Central memory CD4-positive, alpha-beta T cell (primary cell): ENCODE measurements at places on chromosomes 7 and 10.

- DNase-seq = no peak
Observed at GRCh38 chr7:146002431-146003078, 114.0 kb upstream of the CNTNAP2 start.

GRCh38 chr10:95655571-95656290 lies 780 bp downstream of the ALDH18A1 start:
- no peak for DNase-seq

- no peak for DNase-seq
Observed at GRCh38 chr7:91310830-91311460, 46.7 kb downstream of the FZD1 start.

DNA sequence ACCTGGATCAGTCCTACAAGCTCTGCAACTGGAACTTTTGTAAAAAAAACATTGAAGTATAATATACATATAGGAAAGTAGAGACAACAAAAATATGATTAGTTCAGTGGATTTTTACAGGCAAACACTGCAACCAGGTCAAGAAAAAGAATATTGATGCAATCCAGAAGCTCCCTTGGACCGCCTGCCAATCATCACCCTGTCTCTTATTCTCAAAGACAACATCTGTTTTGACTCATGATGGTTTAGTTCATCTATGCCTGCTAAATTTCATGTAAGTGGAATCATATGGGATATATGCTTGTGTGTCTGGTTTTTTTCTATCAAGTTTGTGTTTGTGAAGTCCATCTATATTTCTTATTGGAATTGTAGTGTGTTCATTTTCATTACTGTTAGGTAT lies 7.7 kb upstream of the HYCC1 start:
- DNase-seq = no peak

DNA sequence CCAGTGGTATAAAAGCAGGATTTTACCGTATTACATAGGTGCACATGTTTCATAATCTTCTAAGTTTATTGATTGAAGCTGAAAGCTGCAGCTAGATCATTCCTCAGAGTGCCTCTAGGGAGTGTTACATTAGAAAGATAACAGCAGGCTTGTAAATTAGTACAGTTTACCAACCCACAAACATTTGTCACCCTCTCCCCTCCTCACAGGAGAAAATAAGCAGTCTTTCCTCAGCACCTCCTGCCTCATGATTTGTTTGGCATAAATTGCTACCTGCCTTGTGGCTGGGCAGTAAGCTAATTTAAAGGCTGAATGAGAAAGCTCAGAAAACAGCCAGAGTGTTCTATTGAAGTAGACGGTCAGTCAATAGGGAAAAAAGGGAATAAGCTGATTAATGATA lies 74.2 kb downstream of the NXPH1 start:
- no peak for DNase-seq

- DNase-seq = no peak
Observed at GRCh38 chr7:26147030-26147429, 5.0 kb upstream of the NFE2L3 start.

- DNase-seq = no peak
Observed at GRCh38 chr10:48389272-48389671, 82.8 kb downstream of the MAPK8 start.

- no peak for DNase-seq
Observed at GRCh38 chr10:72239409-72239808, 23.3 kb upstream of the ASCC1 start.

GRCh38 chr10:120810298-120810697 lies 40.9 kb upstream of the WDR11 start:
- no peak for DNase-seq

DNA sequence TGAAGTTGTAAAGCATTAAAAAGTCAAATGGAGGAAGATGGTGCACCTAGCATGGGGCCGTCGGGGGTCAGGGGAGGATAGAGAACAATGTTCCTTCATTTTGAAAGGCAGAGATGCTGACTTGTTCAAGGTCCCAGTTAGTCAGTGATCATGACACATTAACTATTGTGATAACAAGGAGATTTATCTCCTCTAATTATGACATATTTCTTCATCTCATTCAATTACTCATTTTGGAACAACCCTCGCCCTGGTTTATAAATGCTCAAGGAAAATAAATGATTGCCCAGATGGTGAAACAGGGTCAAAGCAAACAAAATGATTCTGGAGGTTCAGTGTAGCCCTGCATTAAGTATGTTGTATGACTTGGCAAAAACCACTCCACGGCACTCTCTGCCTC lies 106.2 kb downstream of the ITIH5 start:
- no peak for DNase-seq

DNA sequence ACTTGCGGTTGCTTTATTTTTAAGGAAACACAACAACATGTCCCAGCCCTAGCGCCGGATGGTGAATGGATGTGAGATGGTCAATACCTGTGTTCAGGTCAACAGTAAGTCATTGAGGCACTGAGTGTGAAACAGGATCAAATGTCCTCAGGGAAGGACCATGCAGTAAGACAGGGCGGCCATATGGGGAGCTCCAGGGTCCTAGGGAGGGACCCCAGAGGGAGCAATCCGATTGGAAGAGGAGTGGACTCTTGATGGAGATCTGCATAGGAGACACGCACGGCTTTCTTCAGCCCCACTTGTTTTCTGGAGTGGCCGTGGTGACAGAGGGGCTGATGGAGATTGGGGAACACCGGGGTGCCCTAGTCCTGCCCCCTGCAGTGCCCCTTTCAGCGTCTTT lies 423.8 kb upstream of the MKI67 start:
- DNase-seq = no peak

DNA sequence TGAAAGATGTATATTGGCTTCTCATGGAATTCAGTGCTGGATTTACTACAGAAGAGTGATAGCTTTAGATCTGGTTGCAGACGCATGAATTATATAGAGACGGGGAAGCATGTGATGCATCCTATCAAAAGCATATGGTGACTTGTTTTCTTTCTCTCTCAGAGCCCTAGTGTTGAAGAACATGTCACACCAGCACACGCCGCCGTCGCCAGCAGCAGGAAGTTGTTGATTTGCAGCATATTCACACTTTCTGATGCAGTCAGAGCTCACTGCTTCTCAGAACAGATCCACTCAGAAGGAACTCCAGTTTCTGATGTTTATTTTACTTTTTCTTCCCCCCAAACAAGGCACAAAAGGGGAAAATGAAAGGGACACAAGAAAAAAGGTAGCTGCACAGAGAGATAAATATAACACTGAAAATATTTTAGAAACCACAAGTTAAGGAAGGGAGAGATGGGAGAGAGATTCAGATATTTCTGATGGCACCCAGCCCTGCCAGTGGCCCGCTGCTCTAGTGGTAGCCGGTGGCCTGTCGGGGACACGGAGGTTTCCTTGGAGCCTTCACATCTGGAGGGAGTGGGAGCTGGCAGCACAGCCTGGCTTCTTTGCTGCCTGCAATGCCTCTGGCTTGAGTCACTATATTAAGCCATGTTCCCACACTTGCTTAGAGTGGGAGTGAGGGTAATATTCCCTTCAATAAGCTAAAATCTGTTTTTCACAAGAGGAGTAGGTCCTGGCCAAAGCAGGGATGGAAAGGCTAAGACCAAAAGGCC lies 123.2 kb downstream of the NRP1 start:
- no peak for DNase-seq

DNA sequence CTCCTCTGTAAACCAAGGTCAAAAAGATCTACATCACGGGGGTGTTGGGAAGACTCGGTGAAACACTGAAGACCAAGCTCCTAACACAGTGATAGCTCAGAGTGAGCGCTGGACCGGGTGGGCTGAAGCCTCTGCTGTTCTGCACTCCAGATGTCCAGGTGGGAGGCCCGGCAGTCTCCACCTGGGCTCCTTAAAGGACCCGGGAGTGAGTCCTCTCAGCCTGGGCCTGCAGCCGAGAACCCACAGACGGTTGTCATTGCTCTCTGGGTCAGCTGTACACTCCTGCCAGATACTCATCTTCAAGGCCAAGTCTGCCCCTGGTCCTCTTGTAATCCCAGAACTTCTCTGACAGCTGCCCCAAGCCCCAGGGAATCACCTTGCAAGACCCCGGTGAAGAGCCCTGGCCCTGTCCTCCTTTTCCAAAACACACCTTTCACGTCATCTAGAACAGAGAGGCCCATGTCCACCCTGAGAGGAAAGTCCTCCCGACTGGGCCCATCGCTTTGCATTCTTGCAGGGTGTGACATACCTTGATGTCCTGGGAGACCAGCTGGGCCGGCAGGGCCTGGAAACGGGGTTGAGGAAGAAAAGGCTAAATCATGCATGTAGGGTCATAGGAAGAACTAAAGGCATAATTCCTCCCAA lies 43.7 kb downstream of the COL17A1 start:
- DNase-seq = no peak

GRCh38 chr10:62903828-62904227 lies 87.7 kb upstream of the EGR2 start:
- DNase-seq = no peak

GRCh38 chr10:131806646-131807317 lies 94.0 kb upstream of the PPP2R2D start:
- no peak for DNase-seq

GRCh38 chr10:52472406-52473146 lies 158.5 kb downstream of the DKK1 start:
- DNase-seq = no peak

DNA sequence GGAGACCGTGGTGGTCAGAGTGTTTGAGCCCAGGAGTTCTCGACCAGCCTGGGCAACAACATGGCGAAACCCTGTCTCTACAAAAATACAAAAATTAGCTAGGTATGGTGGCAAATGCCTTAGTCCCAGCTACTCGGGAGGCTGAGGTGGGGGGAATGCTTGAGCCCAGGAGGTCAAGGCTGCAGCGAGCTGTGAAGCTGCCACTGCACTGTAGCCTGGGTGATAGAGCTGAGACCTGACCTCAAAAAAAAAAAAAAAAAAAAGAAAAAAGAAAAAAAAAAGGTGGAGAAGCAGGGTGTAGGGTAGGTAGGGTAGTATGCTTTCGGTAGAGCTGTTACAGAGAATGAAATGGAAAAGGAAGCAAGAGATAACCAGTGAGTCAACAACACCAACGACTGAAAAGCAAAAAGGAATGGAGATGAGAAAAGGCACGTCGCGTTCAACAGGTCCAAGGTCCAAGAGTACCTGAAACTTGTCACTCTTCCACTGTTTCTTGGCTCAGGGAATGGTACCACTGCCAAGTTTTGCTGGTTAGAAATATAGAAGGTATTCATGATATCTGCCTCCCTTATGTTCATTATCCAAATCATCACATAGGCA lies 4.3 kb upstream of the RSBN1L start:
- DNase-seq = no peak

DNA sequence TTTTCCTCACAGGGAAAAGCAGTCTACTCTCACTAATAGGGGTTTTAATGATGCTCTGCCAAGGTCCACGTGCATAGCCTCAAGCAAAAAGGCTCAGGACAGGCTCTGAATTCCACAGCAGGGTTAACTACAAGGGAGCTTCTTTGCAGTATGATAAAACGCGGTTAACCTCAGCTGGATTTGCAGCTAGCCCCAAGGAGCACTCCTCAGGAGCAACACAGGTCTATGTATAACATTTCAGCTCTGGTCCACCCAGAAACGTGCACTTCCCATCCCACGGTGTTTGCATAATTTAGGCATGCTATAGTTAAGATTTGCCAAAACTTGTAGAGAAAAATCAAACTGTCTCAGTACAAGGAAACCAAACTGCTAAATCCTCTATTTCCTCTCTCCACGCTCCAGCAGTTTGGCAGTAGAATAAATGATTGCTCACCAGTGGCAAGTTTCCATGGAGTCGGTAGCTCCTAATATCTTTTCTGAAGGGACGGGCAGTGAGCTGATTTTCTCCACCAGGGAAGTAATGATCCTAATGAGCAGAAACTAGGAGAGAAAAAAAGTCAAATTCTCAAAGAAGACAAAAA lies 13.1 kb upstream of the ASB4 start:
- no peak for DNase-seq

DNA sequence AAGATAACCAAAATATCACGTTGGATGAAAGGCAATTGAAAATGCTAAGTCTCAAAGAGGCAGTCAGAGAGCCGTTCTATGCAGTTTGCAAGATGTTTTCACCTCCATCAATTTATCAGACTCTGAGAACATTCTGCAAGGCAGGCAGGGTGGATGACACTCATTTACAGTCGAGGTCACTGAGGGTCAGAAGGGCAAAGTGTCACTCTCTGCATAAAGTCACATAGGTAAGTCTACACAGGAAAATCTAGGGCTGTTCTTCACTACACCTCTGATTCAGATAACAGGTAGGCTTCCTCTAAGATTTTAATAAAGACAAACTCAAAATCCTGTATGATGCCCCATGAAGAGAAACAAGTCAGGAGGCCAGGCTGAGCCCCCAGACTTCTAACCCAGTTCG lies 1.4 kb upstream of the PLEKHA1 start:
- DNase-seq = no peak

- no peak for DNase-seq
Observed at GRCh38 chr7:94832051-94832450, 75.3 kb upstream of the PPP1R9A start.

GRCh38 chr7:30557245-30557644 lies 37.4 kb upstream of the GARS1 start:
- DNase-seq = no peak

GRCh38 chr7:142796001-142796500 lies 25.3 kb downstream of the PRSS2 start:
- no peak for DNase-seq

DNA sequence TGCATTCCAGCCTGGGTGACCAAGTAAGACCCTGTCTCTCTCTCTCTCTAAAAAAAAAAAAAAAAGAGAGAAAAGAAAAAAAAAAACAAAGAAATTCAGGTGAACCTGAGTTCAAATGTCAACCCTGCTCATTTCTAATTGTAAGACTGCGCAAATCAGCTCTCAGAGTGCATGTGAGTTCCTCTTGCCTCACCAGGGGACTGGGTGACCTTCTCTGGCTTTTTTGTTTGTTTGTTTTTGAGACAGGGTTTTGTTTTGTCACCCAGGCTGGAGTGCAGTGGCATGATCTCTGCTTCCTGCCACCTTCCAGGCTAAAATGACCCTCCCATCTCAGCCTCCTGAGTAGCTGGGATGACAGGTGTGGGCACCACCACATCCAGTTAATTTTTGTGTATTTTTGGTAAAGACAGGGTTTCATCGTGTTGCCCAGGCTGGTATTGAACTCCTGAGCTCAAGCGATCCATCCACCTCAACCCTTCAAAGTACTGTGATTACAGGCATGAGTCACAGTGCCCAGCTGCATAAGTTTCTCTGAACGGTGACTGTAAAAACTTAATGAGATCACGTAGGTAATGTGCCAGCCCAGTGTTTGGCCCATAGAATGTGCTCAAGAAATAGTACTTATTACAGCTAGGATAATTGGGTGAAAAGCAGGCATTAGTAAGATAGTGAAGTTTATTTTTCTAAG lies 45.3 kb upstream of the BAMBI start:
- DNase-seq = no peak

GRCh38 chr7:31493714-31494181 lies 20.1 kb upstream of the ITPRID1 start:
- no peak for DNase-seq

- DNase-seq = no peak
Observed at GRCh38 chr7:11239316-11239715, 265.6 kb downstream of the PHF14 start.
